ENCODE measurements at places on chromosomes 5 and 9.
A peak's percentile ranks its signal among the peaks of the same experiment; 100 is the strongest.

DNA sequence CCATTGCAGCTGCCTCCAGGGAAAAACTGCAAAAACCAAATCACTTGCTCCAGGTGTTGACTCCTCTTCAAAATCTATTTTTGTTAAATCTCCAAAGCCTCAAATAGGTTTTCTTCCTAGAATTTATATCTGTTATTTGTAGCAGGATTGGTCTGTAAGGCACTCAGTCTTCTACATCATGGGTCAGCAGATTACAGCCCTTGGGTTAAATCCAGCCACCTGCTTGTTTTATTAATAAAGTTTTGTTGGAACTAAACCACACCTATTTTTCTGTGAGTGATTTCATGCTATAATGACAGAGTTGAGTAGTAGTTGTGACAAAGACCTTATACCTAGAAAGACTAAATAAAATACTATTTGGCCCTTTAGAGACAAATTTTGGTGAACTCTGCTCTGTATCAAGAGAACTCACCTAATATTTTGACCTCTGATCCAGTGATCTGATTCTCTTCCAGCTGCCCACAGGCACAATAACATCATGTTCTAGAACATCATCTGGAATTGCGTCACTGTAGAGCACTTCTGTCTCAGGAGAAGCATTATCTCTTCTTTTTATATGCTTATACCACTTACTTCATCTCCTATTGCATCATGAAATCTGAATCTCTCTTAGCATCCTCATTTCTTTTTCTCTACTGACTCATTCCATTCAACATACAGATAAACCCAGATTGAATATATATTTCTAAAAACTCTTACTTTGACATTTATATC is 130.1 kb downstream of the RPS23 start:
- no peak overlapping the region for H3K27ac ChIP-seq
- no peak for DNase-seq
- H3K4me1 ChIP-seq, result no peaks in the 10 kb centered on the region
- peaks cover 3% of the 10 kb centered on the region for H3K36me3 ChIP-seq
- H3K27me3 ChIP-seq, result no peaks in the 10 kb centered on the region

DNA sequence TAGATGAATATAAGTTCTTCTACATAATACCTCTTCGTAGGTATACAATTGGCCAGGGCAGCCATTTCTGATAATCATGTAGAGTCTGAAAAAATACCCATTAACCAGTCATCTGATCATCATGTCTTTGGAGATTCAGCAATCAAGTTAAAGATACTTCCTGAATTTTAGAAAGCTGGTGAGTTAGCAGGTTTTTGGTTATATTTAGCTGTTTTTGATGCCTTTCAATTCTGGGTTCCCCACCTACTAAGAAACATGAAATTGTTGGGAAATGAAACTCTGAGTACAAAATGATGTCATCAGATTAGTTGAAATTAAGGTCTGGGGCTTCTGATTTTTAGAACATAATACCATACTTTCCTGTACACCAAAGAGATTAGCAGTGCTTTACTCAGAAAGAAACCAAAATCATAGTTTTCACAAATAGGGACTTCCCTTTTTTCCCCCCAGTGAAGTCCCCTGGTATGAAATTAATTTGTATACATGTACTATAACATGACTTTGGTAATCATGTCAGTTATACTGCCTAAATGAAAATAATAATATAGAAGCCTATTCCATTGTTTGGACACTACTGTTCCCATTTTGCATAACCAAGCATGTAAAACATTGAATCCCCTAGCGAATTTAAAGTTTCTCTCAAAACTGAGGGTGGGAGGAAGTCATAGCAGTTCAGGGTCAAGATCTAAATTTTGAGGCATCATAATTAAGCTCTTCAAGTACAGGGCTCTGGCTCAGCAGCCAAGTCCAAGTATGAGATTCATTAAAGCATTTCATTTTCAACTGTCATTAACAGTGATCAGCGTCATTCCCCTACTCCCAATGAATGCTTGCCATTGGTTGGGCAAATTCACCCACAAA is 17.9 kb downstream of the PRLR start:
- no peaks in the 10 kb centered on the region for H3K36me3 ChIP-seq
- DNase-seq, result no peak
- H3K27ac ChIP-seq, result peak overlapping the region; percentile 89
- no peak overlapping the region for H3K4me3 ChIP-seq
- peaks cover 14% of the 10 kb centered on the region for H3K4me1 ChIP-seq

- peaks cover 18% of the 10 kb centered on the region for H3K27me3 ChIP-seq
- H3K4me1 ChIP-seq, result no peaks in the 10 kb centered on the region
- H3K27ac ChIP-seq, result no peak overlapping the region
- no peak overlapping the region for H3K4me3 ChIP-seq
Measured at GRCh38 chr5:133582971-133583370, 29.4 kb downstream of the FSTL4 start.

GRCh38 chr9:25964239-25964638 is 286.0 kb upstream of the TUSC1 start:
- H3K27ac ChIP-seq, result no peak overlapping the region
- no peak for DNase-seq
- H3K4me1 ChIP-seq, result no peaks in the 10 kb centered on the region
- H3K27me3 ChIP-seq, result no peaks in the 10 kb centered on the region

DNA sequence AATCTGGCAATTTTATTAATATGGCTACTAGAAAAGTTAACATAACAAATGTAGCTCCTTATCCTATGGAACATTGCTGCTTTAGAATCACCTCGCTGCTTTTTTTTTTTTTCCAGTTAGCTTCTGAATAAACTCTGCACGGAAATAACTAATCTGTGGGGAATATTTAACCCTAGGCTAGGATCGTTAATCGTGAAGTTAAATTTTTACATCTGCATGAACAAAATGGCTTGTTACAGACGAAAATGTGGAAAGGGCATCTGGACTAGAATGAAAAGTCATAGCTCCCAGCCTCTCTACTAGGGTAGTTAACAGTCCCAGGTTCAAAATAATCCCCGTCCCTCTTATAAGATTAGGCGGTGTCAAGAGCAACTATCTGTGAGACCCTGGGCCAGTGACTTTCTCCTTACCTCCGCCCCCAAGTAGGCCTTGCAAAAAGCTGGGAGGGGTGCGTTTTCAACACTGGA is 470 bp upstream of the SLC22A5 start:
- H3K4me1 ChIP-seq, result peaks cover 15% of the 10 kb centered on the region
- H3K27ac ChIP-seq, result peak overlapping the region; percentile 67
- H3K36me3 ChIP-seq, result peaks cover 3% of the 10 kb centered on the region
- peak overlapping the region; percentile 85 for H3K4me3 ChIP-seq

DNA sequence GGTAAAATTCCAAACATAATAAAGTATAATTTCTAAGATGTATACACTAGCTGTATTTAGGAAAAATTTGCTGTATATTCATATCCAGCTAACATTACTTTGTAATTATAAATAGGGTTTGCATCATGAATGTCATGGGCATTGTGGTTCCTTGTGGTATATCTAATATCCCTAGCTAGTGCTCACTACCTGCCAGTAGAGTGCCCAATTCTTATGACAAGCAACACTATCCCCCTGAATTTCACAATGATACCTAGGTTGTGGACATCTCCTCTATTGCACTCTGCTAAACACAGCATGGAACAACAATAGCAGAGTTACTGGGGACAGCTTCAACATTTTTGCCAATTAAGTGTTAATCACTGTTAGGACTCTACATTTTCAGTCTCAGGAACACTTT is 1656.5 kb downstream of the EFNA5 start:
- no peak overlapping the region for H3K4me3 ChIP-seq

DNA sequence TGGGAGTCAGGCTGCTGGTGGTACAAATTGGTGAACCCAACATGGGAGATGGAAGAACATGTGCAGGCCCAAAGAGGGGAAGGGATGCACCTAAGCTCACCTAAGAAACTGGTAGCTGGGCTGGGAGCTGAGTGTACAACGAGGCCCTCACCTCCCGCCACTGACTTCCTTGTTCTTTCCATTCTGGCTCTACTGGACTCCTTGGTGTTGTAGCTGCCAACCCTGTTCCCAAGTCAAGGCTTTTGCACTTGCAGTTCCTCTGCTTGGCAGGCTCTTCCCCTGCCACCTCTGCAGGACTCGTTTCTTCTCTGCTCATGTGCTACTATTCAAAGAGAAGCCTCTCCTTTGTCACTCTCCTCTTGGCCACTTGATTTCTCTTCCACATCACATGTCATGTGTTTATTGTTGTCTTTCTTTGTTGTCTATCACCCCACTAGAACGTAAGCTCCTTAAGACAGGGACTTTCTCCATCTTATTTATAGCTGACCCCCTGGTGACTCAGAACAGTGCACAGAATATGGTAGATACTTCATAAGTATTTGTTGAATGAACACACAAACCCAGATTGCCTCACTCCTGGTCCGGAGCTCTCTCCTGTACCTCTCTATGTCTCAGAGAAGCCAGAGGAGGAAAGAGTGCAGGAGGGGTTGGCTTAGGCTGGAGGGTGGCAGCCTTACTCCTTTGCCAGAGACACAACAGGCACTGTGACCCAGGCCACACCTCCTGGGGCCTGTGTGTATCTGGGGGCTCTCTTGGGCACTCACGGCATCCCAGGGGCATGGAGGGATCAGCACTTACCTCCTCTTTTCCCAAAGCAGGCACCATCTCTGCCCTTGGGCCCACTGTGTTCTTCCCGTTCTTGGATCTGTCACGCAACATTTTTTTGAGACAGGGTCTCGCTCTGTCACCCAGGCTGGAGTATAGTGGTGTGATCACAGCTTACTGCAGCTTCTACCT is 5.2 kb upstream of the SPINK4 start:
- no peaks in the 10 kb centered on the region for H3K36me3 ChIP-seq
- H3K27me3 ChIP-seq, result peaks cover 9% of the 10 kb centered on the region
- no peak overlapping the region for H3K27ac ChIP-seq
- no peaks in the 10 kb centered on the region for H3K4me1 ChIP-seq
- DNase-seq, result no peak
- no peak overlapping the region for H3K4me3 ChIP-seq

DNA sequence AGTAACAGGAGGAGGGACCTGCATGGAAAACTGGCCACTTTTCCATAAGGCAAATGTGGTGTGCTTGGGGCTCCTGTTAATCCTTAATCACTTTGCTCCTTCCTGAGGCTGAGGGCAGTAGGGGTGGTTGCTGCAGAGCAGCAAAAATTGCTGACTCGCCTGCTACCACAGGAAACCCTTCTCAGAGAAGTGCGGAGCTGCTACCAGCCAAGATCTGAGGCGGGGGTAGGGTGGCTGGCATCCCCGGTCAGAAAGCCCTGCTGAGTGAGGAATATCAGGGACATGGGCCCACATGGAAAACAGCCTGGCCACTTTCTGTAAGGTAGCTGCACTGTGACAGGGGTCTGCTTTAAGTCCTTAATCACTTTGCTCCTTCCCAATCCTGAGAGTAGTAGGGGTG is 192.4 kb upstream of the GHR start:
- no peaks in the 10 kb centered on the region for H3K27me3 ChIP-seq
- DNase-seq, result no peak
- no peaks in the 10 kb centered on the region for H3K4me1 ChIP-seq
- no peak overlapping the region for H3K4me3 ChIP-seq
- no peaks in the 10 kb centered on the region for H3K36me3 ChIP-seq

DNA sequence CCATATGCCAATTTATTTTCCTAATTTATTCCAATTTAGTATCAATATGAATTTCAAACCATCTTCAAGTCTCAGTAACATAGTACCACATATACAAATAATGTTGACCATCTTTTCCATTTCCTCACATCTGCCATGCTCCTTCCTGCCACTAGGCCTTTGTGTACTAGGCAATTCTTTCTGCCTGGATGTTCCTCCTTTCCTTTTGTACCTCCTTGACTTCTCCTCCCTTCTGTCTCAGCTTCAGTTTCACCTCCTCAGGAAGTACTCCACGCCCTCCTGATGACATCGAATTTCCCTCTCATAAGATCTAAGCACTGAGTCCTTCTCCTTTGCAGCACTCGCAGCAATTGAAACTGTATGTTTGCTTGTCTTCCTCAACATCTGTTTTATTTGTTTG is 53.9 kb downstream of the MEF2C start:
- H3K36me3 ChIP-seq, result peaks cover 4% of the 10 kb centered on the region
- no peak for DNase-seq
- no peaks in the 10 kb centered on the region for H3K27me3 ChIP-seq
- peak overlapping the region; percentile 59 for H3K4me3 ChIP-seq

DNA sequence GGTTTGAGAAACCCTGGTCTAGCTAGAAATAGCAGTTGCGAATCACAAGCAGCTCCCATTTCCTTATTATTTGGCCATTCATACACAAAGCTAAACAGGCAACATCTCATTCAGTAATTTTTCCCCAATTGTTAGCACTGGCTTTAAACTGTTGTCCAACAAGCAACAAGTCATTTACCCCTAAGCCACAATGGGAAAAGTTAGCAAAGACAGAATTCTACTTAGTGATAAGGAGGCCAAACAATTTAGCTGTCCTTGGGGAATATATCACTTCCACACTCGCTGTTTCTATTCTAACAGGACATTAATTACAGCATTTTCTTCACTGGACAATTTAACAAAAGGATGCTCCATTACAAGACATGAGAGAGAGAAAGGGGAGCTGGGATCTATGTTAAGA is 2.8 kb downstream of the MYO10 start:
- peaks cover 29% of the 10 kb centered on the region for H3K27me3 ChIP-seq
- no peak overlapping the region for H3K27ac ChIP-seq
- DNase-seq, result no peak
- peaks cover 7% of the 10 kb centered on the region for H3K4me1 ChIP-seq
- H3K36me3 ChIP-seq, result peaks cover 2% of the 10 kb centered on the region

- peaks cover 1% of the 10 kb centered on the region for H3K27me3 ChIP-seq
- H3K27ac ChIP-seq, result no peak overlapping the region
- H3K4me1 ChIP-seq, result no peaks in the 10 kb centered on the region
Measured at GRCh38 chr5:178526773-178527457, 63.3 kb downstream of the COL23A1 start.

GRCh38 chr9:105275938-105276337 is 31.5 kb downstream of the SLC44A1 start:
- no peak for DNase-seq
- peaks cover 15% of the 10 kb centered on the region for H3K36me3 ChIP-seq
- H3K27me3 ChIP-seq, result no peaks in the 10 kb centered on the region
- H3K27ac ChIP-seq, result no peak overlapping the region
- H3K4me3 ChIP-seq, result no peak overlapping the region

DNA sequence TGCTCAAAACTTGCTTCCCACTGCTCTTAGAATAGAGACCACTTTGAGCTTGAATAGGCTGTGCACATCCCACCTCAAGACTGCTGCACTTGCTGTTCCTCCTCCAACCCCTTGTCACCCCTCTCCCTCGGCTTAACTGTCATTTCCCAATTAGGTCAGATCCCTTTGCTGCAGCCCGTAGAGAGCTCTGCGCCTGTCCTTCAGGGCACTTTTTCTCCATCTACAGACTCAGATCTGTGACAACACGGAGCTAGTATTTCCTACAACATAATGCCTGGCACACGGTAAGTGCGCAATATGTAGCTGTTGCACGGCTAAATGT is 485 bp upstream of the HABP4 start:
- peak overlapping the region; percentile 83 for H3K4me3 ChIP-seq
- no peaks in the 10 kb centered on the region for H3K36me3 ChIP-seq
- no peaks in the 10 kb centered on the region for H3K27me3 ChIP-seq
- peaks cover 10% of the 10 kb centered on the region for H3K4me1 ChIP-seq

All from memory B cell (primary cell).